ENCODE measurements at places on chromosomes 12 and 14.

- no peak for DNase-seq
Measured at GRCh38 chr14:59570122-59570521, 6.5 kb downstream of the CCDC175 start.

- no peak for DNase-seq
Measured at GRCh38 chr12:49716553-49716952, 9.3 kb upstream of the FMNL3 start.

DNA sequence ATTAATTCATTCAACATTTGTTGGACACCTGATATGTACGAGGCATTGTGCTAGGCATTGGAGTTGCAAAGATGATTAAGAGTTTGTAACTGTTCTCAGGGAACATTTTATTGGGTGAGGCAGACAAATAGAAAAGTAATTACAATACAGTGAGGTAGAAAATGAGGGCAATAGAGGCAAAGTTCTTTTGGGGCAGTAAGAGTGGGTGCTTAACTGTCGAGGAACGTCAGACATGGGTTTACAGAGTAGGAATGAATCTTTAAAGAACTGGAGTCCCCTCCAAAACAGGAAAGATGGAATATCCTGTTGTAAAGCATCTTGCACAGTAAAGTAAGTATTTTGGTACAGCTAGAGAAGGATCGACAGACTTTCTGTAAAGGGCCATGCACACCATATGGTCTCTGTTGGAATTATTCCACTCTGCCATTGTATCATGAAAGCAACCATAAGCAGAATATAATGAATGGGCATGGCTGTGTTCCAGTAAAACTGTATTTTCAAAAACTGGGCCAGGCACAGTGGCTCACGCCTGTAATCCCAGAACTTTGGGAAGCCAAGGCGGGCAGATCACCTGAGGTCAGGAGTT, 9.1 kb downstream of the CREBL2 start:
- no peak for DNase-seq

DNA sequence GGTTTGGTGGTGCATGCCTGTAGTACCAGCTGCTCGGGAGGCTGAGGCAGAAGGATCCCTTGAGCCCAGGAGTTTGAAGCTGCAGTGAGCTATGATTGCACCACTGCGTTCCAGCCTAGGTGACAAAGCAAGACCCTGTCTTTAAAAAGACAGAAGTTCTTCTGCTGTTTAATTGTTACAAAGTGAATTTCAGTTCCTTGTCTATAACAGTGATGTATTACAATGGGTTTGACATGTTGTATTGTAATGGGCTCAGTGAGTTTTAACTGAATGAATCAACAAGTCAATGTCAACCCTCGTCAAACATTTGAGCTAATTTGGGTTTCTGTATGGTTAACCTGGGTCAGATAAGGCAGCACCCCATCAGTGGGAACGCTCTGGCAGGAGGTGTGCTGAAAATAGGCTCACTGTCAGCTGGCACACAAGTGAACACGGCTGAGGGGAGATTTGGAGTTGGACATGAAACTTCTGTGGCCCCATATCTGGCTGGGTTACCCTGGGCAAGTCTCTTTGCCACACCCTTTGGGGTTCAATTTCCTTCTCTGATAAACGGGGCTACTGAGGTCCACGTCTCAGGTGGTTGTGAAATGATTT, 14.0 kb upstream of the TRPV4 start:
- no peak for DNase-seq

GRCh38 chr12:72234886-72235285, 37.3 kb upstream of the TRHDE start:
- no peak for DNase-seq

DNA sequence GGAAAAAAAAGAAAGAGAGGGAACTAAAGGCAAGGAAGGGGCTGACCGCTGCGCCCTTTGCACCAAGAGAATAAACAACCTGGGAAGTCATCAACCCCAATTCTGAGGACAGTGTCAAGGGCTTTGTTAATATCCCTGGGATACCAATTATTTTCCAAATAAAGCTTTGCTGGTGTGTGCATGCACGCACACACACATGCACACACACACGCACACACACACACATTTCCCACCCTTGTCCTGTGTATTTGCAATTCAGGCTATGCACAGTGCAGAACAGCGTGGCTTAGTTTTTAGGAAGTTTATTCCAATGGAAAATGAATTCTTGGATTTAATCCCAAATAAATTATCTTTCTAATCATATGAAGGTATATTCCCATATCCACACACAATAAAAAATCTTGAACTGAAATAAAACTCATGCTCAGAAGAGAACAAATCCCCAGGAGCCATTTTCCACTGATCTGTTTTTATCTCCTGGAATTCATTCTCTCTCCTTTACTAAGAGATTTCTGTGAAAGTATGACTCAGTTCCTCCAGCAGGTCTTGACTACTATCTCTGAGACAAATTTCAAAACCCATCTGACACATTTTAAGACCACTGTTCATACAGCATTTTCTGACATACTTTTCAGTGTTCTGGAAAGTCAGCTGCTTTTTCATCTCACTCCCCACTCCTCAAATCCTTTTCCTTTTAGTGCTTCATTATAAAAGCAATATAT, 334.4 kb upstream of the ATP2B1 start:
- DNase-seq = no peak

GRCh38 chr12:89069431-89069830, 282.9 kb downstream of the DUSP6 start:
- DNase-seq = no peak

- DNase-seq = no peak
Measured at GRCh38 chr14:30185832-30186231, 258.2 kb upstream of the PRKD1 start.

- no peak for DNase-seq
Measured at GRCh38 chr14:24959791-24960331, 90.1 kb downstream of the STXBP6 start.

DNA sequence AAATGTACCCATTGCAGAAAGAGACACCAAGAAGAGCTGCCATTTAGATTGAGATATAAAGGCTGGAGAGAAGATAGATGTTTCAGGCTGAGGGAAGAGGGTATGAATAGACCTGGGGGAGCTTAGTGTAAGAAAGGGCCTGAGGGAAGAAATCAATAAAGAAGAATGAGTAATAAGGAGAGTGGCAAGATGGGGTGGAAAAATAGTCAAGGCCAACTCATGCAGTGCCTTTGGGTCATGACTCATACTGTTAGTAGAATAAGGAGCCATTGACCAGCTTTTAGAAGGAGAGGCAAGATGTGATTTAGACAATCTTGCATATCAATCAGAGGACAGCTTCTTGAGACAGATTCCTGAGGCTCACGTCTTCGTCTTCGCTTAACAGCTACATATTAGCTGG, 287.5 kb downstream of the DUSP6 start:
- no peak for DNase-seq

DNA sequence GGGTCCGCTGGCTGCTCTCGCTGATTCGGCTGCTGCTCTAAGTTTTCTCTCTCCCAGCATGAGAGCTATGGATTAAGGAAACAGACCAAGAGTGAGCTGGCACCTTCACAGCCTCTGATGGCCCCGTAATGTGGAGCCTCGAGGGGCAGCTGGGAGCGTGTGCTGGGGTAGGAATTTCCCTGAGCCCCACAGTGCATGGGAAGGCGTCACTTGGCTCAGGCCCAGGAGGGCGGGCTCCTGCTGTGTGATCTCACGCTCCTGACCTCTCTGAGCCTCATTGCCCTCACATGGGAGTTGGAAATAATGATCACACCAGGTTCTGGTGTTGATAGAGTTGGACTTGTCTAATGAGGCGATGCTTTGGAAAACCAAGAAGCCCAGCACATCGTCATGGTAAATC, 238.6 kb upstream of the CRY1 start:
- DNase-seq = no peak

DNA sequence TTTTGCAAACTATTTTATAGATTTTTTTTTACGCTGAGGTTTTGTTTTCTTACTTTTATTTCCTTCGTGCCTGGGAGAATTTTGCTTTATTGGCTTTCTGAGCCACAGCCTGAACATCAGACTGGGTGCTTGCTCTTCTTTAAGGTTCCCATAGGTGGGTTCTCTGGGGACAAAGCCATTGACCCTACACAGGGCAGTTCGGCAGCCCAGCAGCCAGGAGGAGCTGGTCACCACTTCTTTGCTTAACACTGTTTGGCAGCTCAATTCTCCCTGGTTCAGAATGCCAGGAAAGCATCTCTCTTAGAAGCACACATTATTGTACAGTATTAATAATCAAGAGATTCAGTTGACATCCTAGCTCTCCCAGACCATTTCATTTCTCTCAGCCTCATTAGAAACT, 140.8 kb upstream of the NEDD1 start:
- DNase-seq = no peak

DNA sequence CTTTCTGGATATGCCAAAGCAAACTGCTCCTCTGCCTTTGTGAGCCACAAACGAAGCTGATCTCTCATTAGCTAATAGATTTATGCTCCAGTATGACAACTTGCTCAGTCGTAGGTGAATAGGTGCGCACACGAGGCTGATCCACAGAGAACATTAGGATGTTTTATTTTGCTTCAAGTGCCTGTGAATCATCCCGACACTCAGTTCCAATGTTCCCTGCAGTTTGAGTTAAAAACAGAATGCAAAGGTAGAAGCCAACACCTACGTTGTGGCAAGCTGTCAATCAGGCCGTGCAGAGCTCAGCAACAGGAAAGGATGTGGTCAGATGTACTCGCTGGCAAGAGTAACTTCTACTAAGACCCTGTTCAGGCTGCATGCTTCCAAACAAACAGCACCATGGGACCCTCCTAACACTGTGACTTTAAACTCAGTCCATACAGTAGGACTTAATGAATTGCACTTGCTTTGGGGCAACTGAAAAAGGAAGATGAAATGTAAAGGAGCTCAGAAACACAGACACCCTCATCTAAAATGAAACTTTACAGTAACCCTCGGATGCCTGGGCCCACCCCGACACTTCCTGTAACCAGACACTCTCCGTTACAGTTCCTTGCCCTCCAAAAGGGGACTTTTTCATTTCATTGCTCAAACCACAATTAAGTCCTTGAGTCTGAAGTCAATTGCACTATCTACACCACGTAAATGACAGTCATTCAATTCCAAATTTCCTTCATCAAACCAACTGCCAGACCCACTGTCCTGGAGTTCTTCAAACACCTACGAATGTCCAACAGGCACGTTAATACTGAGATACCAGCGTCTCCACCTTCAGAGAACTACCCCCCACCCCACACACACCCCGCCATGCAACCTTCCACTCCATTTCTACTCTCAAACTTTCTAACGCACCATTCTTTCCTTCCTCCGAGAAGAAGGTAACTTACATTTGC, 1.6 kb downstream of the CCDC88C start:
- DNase-seq = no peak

- no peak for DNase-seq
Measured at GRCh38 chr12:69688471-69689427, 10.4 kb downstream of the BEST3 start.

DNA sequence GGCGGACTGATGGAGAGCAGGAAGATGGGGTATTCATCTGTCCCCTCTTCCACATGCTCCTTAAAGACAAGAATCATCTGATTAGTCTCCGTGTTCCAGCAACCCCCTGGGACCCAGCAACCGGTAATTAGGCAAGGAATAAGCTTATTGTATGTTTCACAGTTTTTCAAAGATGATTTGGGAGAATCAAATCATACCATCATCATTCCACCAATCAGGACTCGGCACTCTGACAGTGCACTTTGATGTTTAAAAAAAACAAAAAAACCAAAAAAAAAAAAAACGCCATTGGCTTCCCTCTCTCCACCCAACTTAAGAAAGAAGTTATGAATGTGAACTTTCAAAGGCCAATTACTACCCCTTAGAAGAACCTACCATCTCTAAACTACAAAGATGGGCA, 1.3 kb upstream of the DYNC1H1 start:
- DNase-seq = no peak

- DNase-seq = no peak
Measured at GRCh38 chr12:111249018-111249370, 119.9 kb downstream of the PHETA1 start.

- no peak for DNase-seq
Measured at GRCh38 chr12:6507102-6507998, 13.4 kb downstream of the NCAPD2 start.

GRCh38 chr14:23056956-23057756, at the start of gene CDH24:
TSS of gene CDH24 (minus strand) at chr14:23057520. CDS start at chr14:23055733, 1,787 bp downstream.
- no peak for DNase-seq

GRCh38 chr14:22070119-22070982, 396.7 kb upstream of the OR4E1 start:
- DNase-seq = no peak

DNA sequence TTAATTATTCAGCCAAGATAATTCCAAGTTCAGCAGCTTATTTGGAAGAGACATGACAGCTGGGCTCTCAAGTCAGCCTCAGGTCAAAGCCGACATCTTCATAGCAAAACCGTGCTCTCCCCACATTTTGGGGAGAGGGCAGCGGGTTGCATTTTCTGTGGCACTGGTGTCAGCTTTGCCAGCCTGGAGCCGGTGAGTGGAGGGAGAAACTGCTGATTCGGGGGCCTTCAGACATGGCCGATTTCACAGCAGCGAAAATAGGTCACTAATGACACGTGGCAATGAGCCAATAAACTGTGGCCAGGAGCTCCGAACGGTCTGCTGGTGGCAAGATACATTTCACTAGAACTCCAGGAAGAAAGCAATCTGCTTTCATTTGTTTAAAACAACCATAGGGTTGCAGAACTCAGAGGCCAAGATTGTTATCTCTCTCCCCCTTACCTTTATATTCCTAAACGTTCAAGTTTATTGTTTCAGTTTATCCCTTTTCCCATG, 173.2 kb downstream of the CAND1 start:
- DNase-seq = no peak

- no peak for DNase-seq
Measured at GRCh38 chr14:71463807-71464206, 468.4 kb upstream of the RGS6 start.

DNA sequence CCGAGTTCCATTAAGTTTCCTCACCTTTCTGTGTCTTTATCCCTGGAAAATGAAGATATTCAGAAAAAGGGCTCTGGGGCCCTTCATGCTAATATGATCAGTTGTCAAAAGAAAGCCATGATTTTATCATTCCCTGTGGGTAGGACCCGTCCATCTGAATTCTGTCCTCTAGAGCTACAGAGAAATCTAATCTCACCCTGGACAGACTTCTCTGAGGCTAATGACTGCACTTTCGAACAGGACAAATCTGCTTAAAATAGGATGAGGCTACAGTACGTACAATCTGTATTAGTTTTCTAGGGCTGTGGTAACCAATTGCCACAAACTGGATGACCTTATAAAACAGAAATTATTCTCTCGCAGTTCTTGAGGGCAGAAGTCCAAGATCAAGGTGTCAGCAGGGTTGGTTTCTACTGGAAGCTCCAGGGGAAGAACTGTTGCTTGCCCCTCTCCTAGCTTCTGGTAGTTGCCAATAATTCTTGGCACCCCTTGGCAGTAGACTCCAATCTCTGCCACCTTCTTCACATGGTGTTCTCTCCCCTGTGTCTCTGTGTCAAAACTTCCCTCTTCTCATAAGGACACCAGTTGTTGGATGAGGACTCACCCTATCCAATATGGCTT, 1.3 kb downstream of the AK7 start:
- DNase-seq = no peak

Measured in right renal pelvis (tissue), 4 donors.